Fibroblast of skin of right biceps (primary cell): ENCODE measurements at places on chromosomes 1 and 21.

GRCh38 chr1:8061210-8061609 lies 35.1 kb upstream of the ERRFI1 start:
- DNase-seq, result peak; percentile 94

DNA sequence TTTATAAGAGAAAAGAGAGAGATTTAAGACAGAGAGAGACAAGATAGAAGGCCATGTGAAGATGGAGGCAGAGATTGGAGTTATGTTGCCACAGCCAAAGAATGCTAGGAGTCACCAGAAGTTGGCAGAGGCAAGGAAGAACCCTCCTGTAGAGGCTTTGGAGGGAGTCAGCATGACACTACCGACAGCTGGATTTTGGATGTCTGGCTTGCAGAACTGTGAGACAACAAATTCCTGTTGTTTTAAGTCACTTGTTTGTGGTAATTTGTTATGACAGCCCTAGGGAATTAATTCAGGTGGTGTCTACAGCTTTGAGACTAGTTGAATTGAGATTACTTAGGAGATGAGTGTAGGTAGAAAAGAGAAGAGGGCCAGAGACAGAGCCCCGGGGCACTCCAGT lies 158.5 kb downstream of the DNM3 start:
- peak; percentile 49 for DNase-seq

DNA sequence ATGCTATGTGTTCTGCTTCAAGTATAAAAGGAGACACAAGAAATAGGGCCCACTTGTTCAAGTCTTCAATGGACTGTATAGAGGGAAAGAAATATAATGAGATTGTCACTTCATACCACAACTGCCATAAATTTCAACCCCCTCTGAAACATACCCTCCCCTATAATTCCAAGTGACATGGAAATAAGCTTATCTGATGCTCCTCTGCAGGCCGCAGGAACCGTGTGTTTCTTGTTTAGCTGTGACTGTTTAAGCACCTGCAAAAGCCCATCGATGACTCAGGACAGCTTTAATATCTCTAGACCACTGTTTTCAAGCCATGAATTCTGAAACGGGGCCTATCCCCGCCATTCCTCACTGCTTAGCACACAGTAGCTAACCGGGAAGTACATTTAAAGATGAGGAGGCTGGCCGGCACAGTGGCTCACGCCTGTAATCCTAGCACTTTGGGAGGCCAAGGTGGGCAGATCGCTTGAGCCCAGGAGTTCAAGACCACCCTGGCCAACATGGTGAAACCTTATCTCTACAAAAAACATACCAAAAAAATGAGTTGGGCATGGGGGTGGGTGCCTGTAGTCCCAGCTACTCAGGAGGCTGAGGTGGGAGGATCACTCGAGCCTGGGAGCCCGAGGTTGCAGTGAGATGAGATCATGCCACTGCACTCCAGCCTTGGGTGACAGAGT lies 4.2 kb downstream of the HLCS start:
- DNase-seq, result no peak

DNA sequence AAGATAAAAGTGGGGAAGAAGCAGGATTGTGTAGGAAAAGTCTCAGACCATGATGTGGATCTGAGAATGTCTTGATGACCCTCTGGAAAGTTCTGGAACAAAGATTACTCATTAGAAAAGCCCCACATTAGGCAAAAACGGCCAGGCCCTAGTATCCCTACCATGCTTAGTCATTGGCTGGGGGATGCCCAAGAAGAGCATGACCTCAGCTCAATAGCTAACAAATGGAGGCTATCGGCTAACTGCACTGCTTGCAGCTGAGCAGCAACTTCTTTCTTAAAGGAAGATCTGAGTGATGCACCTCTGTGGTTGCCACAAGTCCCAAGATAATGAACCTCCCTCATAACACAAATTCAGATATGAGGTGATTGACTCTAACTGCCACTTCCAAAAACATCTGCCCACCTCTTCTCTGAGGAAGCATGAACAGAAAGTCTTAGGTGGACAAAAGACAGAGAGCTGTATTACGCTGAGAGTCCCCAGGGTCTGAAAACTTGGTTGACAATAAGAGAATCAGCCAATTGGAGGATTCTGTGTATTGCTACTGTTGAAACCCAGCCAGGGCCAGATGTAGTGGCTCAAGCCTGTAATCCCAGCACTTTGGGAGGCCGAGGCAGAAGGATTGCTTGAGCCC lies 64.6 kb upstream of the AK4 start:
- DNase-seq, result no peak

GRCh38 chr1:28160782-28161266 lies 15.7 kb downstream of the PTAFR start:
- peak; percentile 32 for DNase-seq

DNA sequence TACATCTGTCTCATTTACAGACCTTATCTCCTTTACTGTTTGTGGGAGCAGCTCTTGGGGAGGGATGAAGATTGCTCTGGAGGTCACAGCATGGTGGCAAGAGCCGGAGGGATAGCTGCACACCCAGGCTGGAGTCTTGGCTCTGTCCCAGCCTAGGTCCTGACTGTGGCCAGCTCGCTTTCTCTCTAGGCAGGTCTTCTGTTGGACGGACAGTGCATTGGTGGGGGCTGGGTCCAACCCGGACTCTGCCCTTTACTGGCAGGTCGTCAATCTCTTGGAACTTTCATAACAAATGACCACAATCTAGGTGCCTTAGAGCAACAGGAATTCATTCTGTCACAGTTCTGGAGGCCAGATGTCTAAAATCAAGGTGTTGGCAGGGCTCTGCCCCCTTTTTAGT lies 319.8 kb upstream of the C1orf174 start:
- no peak for DNase-seq

DNA sequence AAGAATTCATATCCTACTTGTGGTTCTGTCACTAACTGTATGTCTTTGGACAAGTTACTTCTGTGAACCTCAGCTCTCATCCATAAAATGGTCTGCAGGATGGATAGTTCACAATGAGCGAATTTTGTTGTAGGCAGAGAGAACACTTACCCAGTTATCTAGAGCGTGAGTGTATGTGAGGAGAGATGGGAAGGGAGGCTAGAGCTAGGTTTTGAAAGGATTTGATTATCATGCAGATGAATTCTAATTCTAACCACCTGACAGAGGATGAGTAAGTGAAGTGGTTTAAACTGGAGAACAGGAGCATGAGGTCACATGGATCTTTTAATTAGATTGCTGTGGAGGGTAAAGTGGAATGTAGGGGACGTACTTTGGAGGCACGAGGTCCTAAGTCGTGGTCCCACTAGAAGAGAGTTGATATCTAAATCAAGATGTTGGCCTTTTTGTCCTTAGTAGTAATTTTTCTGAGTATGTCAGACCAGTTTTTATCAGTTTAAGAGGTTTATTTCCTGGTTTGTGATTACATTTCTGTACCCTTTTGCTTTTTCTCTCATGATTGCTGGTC lies 5.0 kb downstream of the SUCO start:
- peak; percentile 45 for DNase-seq

GRCh38 chr1:50257940-50258685 lies 149.4 kb downstream of the ELAVL4 start:
- no peak for DNase-seq

DNA sequence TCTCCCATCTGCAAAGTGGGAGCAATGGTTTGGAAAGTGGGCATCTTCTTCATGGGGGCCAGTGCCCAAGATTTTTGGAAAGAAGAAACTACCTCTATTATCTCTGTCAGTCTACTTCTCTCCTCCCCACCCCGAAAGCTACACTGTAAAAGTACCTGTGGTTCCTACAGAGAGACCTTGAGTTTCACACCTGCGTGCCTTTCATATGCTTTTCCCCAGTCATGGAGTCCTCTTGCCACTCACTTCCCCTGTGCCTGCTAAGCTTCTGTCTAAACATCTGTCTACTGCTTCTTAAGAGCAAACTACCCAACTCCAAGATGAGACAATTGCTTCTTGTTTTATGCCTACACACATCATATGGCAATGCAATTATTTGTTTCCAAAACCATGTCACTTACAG lies 190.9 kb upstream of the L1TD1 start:
- no peak for DNase-seq

DNA sequence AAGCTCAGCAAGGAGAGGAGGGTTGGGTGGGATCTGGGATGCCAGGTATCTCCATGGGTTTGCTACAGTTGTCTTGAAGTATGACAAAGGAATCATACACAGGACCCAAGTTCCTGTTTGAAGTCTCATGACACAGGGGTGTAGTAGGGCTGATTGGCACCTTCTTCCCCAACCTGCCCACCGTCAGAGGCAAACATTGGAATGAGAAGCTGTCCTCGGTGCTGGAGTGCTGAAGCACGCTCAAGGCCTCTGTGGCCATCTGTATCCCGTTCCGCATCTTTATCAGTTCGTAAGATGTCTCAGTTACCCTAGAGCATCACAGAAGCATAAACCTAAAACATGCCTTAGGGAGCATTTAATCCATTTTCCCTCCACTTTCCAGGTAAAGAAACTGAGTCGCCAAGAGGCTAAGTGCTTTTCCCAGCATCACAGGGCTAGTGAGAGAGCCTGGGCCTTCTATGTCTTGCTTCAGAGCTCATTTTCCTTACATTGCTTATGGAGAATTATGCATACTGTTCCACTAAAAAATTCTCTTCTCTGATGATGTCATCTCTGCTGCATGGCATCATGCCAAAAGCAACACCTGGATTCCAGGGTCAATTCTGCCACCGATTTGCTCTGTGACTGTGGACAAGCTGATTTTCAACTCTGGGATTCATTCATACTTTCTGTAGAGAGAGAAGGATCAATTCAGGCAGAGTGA lies 34.2 kb downstream of the VWA5B1 start:
- DNase-seq, result no peak

DNA sequence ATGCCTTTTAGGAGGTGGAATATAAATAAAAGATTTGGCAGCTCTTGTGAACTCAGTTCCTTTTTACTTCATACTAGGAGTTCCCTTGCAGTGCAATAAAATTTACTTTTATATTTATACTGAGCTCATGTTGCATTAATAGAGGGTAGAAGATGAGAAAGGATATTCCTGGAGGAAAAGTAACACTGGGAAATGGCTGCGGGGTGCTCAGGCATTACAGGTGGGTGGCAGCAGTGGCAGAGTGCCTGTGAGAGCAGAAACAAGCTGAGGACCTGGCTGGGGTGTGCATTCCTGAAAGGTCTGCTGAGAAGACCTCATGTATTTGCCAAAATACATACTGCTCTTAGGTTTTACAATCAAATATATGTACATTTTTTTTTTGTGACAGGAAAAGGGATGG lies 126.9 kb downstream of the COQ8A start:
- no peak for DNase-seq

GRCh38 chr1:146036965-146037646 lies 15.6 kb upstream of the HJV start:
- DNase-seq, result peak; percentile 88

DNA sequence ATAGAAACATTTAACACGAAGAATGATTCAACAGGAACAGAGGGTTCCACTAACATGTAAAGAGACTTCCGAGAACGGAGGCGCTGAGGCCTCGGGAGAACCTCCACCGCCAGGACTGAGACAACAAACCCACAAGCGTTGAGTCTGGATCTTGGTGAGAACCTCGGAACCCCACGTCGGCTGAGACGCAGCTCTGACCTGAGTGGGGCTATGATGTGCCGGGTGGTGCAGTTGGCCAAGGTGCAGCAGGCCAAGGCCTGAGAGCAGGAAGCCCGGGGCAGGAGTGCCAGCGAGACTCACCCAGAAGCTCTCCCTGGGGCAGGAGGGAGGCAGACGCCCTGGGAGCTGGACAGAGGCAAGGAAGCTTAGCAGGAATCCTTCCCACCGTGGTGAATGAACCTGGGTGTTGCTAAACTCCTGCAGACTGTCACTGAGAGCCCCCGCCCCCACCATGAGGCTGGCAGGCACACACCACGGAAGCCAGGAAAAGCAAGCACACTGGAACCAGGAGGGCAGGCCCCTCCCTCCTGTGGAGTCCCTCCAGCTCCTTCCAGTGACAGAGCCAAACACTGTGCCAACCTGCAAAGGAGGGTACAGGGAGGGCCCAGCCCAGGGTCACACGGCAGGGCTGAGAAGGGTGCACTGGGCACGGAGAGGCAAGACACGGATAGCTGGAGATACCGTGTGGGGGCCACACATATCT lies 34.8 kb downstream of the WDR4 start:
- no peak for DNase-seq

DNA sequence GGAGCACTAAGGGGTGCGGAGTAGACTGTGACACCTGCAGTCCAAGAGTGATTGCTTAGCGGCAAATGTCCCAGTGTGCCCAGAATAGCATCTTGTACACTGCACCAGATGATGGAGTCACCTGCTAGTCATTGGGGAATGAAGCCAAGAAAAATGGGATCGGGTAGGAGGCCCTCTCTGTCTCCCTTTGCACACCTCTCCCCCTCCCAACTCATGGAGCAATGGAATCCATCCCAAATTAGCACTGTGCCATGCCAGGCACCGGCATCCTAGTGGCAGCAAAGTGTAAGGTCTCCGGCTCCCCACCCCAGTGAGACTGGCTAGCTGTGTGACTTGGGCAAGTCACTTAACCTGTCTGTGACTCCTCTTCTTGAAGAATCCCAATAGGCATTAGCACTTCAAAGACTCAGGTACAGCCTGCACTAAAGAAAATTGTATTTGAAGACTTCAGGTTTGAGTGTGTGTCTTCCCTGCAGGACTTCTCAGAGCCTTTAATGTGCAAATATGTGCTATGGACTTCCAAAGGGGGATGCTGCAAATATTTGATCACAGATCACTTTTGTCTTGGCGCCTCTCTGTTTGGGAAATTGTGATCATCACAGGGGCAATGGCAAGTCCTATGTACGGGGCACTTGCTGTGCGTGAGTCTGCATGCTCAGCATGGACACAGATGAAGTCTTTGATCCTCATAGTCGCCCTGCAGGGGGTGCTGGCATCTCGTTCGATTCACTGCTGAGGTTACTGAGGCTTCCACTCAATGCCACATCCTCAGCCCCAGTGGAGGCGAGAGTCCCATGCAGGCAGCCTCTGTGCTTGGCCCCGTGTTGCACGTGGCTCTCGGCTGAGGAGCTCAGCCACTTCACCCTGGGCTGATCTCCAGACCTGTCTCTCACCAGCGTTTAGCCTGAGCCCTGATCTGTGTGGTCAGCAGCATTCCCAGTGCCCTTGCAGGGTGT lies 272.9 kb upstream of the C1orf174 start:
- no peak for DNase-seq

- DNase-seq, result no peak
Measured at GRCh38 chr1:27955076-27955475, 4.7 kb upstream of the XKR8 start.

- no peak for DNase-seq
Measured at GRCh38 chr1:110606657-110607535, 738 bp upstream of the KCNA2 start.

- no peak for DNase-seq
Measured at GRCh38 chr1:152191260-152191659, 32.2 kb upstream of the RPTN start.

DNA sequence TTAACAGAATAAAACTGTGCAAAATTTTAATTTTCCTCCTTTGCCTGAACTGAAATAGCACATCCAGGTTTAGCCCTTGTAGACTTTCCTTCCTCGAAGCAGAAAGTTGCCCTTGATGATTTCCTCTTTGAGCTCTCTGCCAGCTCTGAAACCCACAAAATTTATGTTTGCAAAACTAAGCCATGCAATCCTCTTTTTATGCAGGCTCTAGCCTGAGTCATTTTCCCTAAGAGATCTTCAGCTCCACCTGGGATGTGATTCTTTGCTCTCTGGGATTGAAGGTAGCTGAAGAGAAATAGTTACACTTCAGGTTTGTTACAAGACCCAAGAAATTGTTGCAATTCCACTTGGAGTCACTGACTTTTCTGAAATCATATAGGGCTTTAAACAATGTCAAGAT lies 1.4 kb upstream of the F3 start:
- peak; percentile 54 for DNase-seq

GRCh38 chr1:3275471-3276340 lies 178.8 kb upstream of the ARHGEF16 start:
- DNase-seq, result peak; percentile 77

GRCh38 chr21:43343992-43344886 lies 82.7 kb downstream of the SIK1 start:
- DNase-seq, result no peak

- no peak for DNase-seq
Measured at GRCh38 chr1:3778590-3779264, 6.2 kb downstream of the SMIM1 start.
